Activated CD4-positive, alpha-beta memory T cell treated with anti-CD3 and anti-CD28 coated beads, Interleukin-2, amount 10 ng/mL, durations not matched to agents 7 days and 5 days (primary cell): ENCODE measurements at places on chromosomes 16 and 17. TPM values are rescaled to one million over a fixed set of nuclear protein-coding genes. Genes with fewer than 3 reads are reported as not detected.

DNA sequence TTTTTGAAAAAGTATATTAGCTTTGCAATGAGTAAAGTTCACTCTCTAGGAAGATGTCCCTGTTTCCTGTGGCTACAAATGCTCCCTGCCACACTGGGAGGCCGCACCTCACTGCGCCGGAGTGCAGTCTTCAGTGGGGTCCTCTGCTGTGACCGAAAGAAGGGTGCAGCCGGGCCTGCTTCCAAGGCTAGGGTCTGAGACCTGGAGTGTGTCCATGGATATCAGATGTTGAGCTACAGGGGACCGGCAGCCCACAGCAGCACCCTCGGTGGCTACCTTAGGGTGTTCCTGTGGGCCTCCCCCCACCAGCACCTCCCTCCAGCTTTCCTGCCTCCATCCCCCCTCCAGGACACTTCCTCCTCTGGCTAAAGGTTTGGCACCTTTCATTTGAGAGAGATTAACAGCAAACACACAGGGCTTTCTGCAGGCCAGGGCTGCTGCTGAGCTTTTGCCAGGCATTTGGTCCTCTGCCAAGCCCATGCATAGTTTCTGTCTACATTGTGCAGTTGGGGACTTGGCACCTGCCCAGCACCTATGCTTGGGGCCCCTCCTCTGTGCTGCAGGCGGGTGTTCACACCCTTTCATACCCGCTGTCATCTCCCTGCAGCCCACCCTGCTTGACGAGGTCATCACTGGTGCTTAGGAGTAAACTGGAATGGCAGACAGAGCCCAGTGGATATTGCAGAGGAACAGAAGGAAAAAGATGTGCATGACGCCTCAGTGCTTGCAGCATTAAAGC, 33.8 kb upstream of the CRISPLD2 start:
- H3K27me3 ChIP-seq, result no peaks in the 10 kb centered on the region
- no peaks in the 10 kb centered on the region for H3K36me3 ChIP-seq
- H3K4me1 ChIP-seq, result no peaks in the 10 kb centered on the region
- no peak overlapping the region for H3K4me3 ChIP-seq

DNA sequence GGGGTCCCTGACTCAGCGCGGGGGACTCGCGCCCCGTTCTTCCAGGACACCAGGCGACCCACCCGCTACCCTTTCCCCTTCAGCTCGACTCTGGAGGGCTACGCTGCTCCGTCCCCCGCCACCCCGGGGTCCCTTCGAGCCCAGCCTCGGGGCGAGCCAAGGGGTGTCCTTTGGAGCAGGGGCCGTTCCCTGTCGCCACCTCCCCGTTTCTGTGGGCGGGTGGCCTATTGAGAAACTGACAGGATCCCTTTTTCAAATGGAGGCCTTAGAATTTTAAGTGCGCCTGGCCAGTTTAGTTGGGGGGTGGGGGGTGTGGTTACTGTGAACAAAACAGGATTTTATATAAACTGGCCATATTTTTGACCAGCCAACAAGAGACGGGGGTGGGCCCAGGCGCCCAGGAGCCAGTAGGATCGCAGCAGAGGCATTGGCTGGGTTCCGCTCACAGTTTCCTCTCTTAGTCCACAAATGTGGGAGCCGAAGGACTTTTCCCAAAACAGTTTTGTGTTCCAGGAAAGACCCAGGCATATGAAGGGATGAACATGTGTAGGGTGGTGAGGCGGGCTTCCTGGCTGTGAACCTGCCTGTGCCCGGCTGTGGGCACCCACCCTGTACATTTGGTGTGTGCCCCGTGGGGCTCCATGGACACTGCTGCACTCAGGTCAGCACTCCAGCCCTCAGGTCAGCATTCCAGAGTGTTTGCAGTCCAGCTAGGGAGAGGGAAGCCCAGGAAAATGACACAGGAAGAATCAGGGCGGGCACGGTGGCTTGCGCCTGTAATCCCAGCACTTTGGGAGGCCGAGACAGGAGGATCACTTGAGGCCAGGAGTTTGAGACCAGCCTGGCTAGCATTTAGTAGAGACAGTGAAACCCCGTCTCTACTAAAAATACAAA, 722 bp upstream of the TIMP2 start:
- peaks cover 35% of the 10 kb centered on the region for H3K27me3 ChIP-seq
- peaks cover 18% of the 10 kb centered on the region for H3K4me1 ChIP-seq
- no peak overlapping the region for H3K27ac ChIP-seq
- DNase-seq, result no peak

The SPATA22 gene
- total RNA-seq, result not detected

DNA sequence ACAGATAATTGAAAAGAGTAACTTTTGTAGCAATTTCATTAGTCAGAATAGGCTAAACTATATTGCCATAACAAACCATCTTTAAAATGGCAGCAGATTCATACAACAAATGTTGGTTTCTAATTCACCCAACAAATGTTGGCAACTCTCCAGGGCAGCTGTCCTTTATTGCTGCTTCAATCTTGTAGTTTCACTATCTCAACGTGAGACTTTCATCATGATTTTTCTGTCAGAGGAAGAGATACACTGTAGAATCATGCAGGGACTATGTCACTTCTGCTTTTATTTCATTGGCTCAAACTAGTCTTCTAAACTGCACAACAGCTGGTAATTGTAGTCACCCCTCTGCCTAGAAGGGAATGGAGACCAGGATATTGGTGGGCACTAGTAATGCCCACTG, 174.2 kb downstream of the TANC2 start:
- H3K27ac ChIP-seq, result no peak overlapping the region
- H3K36me3 ChIP-seq, result no peaks in the 10 kb centered on the region
- no peak for DNase-seq
- no peaks in the 10 kb centered on the region for H3K27me3 ChIP-seq

The ADAT1 gene
- 50.7 TPM for total RNA-seq

GRCh38 chr16:78694414-78694813, 595.0 kb downstream of the WWOX start:
- no peak overlapping the region for H3K27ac ChIP-seq
- DNase-seq, result no peak
- no peaks in the 10 kb centered on the region for H3K4me1 ChIP-seq
- H3K36me3 ChIP-seq, result no peaks in the 10 kb centered on the region

DNA sequence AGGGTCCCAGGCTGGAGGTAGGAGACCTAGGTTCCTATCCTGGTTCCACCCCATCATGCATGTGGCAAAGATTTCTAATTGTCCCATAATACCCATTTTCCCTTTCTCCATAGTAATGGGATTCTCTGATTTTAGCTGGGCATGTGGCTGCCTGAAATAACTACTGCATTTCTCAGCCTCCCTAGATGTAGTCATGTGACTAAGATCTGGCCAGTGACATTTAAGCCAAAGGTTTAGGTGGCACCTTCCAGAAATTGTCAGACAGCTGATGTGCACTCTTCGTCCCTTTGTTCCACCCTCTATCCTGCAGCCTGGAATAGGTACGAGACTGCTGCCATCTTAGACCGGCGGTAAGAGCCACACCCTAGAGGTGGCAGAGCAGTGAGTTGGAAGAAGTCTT, 8.2 kb downstream of the NXPH3 start:
- no peak for DNase-seq
- no peak overlapping the region for H3K27ac ChIP-seq
- H3K36me3 ChIP-seq, result no peaks in the 10 kb centered on the region
- H3K4me3 ChIP-seq, result no peak overlapping the region

The CD300H gene
- total RNA-seq, result not detected

GRCh38 chr17:41734139-41734948, at the start of gene HAP1:
HAP1 (minus strand) TSS chr17:41734643; CDS start chr17:41734634, 9 bp downstream.
- peaks cover 50% of the 10 kb centered on the region for H3K27me3 ChIP-seq
- H3K27ac ChIP-seq, result no peak within 1 kb of the TSS
- DNase-seq, result no peak
- no peaks in the 10 kb centered on the region for H3K36me3 ChIP-seq

GRCh38 chr17:50587571-50587970, 27.1 kb downstream of the CACNA1G start:
- no peaks in the 10 kb centered on the region for H3K36me3 ChIP-seq
- no peak overlapping the region for H3K27ac ChIP-seq
- DNase-seq, result no peak
- H3K27me3 ChIP-seq, result peaks cover 11% of the 10 kb centered on the region
- H3K4me1 ChIP-seq, result no peaks in the 10 kb centered on the region

DNA sequence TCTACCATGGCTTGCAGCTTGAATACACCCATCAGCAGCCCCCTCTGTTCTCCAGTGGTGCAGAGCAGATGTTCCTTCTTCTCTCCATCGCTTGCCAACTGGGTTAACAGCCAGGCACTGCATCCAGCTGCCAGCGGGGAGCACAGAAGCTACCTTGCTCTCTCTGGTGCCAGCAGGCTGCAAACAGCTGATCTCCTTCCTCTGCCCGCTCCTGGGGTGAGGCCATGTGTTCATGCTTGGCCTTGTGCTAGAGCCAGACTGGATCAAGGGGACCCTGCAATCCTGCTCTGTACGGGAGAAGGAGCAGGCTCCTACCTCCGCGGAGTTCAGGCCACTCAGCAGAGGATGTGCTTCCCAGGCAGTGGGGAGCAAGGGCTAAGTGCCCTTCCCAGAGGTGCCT, 24.1 kb upstream of the ENGASE start:
- H3K36me3 ChIP-seq, result no peaks in the 10 kb centered on the region
- H3K27me3 ChIP-seq, result peaks cover 13% of the 10 kb centered on the region
- H3K4me3 ChIP-seq, result no peak overlapping the region

DNA sequence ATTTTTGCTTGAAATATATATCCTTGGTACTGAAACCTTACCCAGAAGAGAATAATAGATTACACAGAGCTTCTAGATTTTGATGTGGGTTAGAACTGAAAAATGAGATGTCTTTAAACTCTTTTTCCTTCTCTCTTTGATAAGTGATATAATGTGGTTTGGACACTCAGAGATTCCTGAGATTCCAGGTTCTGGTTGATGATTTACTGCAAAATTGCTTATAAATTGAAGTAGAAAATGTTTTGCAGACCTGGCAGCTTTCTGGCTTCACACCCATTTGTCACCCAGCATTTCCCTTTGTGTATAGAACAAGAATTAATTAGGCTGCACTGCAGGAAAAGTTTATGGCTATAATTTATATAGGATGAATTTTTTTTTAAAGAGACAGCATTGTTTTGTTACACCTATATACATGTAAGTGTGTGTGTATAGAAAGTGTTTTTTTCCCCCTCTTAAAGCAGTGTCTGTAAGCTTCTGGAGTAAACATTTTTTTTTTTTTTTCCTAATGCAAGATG, 23.5 kb downstream of the AATF start:
- H3K4me1 ChIP-seq, result peaks cover 14% of the 10 kb centered on the region
- no peak overlapping the region for H3K27ac ChIP-seq
- no peak overlapping the region for H3K4me3 ChIP-seq
- DNase-seq, result no peak
- H3K36me3 ChIP-seq, result peaks cover 40% of the 10 kb centered on the region

The TADA2A gene
- 43.0 TPM for total RNA-seq

DNA sequence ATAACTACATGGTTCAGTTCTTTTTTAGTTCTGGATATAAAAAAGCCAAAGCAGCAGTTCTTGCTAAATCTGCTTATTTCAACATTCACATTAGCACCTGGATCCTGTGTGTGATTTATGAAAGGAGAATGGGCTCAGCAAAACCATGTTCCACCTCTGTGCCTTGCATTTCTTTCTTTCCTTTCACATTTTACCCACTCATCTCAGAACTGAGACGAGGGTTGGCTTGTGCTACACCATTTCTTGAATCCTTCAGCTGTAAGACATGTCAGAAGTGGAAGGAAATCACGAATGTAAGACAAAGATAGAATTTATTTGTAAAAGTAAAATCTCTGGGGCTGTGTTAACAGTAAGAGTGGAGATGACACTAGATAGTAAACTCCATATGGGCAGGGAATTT, 1.2 kb upstream of the UTP6 start:
- H3K27me3 ChIP-seq, result peaks cover 4% of the 10 kb centered on the region
- peaks cover 23% of the 10 kb centered on the region for H3K4me1 ChIP-seq
- no peak for DNase-seq
- no peak overlapping the region for H3K4me3 ChIP-seq

The VTN gene
- total RNA-seq, result 0.15 TPM

- peak within 1 kb of the TSS; percentile 77 for H3K4me3 ChIP-seq
- H3K4me1 ChIP-seq, result peaks cover 19% of the 10 kb centered on the region
- no peaks in the 10 kb centered on the region for H3K36me3 ChIP-seq
- peaks cover 4% of the 10 kb centered on the region for H3K27me3 ChIP-seq
- peak within 1 kb of the TSS; percentile 49 for H3K27ac ChIP-seq
Measured at GRCh38 chr17:75764711-75765421, at the start of gene GALK1. GALK1 (minus strand) TSS chr17:75765192; CDS start chr17:75765136, 56 bp downstream.

The TP53TG3 gene
- not detected for total RNA-seq

DNA sequence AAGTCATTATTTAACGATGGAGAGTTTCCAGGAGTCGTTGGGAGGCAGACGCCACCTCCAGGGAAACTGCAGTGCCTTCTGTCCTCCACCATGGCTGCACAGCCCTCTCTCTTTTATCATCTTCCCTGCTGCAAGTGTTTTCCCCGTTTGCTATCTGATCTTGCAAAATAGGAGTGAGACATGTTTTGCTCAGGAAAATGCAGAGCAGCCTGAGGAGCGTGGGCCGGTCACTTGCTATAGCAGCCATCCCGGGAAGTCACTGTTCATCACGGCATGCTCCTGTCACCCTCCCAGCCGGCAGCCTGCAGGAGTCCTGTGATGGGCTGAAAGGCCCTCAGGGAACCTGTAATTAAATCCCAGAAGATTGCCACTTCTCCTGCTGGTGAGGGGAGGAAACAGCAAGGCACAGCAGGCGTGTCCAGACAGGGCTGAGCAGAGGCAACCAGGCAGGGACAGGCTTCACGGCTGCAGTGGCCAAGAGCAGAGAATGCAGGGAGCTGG, 143.1 kb downstream of the GSG1L start:
- peaks cover 21% of the 10 kb centered on the region for H3K27me3 ChIP-seq
- DNase-seq, result no peak
- H3K27ac ChIP-seq, result no peak overlapping the region
- H3K36me3 ChIP-seq, result no peaks in the 10 kb centered on the region

The GALR2 gene
- total RNA-seq, result 0.40 TPM

The KRTAP9-3 gene
- total RNA-seq, result not detected

GRCh38 chr16:12494661-12495060, 309.0 kb downstream of the CPPED1 start:
- peaks cover 5% of the 10 kb centered on the region for H3K4me1 ChIP-seq
- no peak overlapping the region for H3K27ac ChIP-seq
- H3K27me3 ChIP-seq, result no peaks in the 10 kb centered on the region
- DNase-seq, result no peak
- no peak overlapping the region for H3K4me3 ChIP-seq

DNA sequence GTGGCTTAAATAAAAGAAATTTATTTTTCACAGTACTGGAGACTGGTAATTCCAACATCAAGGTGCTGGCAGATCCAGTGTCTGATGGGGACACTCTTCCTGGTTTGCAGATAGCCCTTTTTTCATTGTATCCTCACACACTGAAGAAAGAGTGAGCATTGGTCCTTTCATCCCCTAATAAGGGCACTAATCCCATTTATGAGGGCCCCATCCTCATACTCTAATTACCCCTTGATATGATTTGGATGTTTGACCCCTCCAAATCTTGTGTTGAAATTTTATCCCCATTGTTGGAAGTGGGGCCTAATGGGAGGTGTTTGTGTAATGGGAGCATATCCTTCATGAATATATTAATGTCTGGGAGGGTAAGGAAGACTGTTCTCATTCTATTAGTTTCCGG, 9.4 kb upstream of the FAM20A start:
- H3K27me3 ChIP-seq, result peaks cover 31% of the 10 kb centered on the region
- no peak for DNase-seq
- H3K4me1 ChIP-seq, result no peaks in the 10 kb centered on the region
- no peak overlapping the region for H3K27ac ChIP-seq
- H3K4me3 ChIP-seq, result no peak overlapping the region

- peaks cover 44% of the 10 kb centered on the region for H3K36me3 ChIP-seq
- peak overlapping the region; percentile 90 for H3K27ac ChIP-seq
- H3K4me1 ChIP-seq, result peaks cover 39% of the 10 kb centered on the region
- peak overlapping the region; percentile 79 for H3K4me3 ChIP-seq
- no peaks in the 10 kb centered on the region for H3K27me3 ChIP-seq
Measured at GRCh38 chr17:81513372-81513752, 763 bp upstream of the ACTG1 start.

The AIPL1 gene
- total RNA-seq, result not detected

- peaks cover 8% of the 10 kb centered on the region for H3K36me3 ChIP-seq
- H3K4me3 ChIP-seq, result peak overlapping the region; percentile 1
Measured at GRCh38 chr16:72921620-72922019, 126.3 kb downstream of the ZFHX3 start.
